CD4-positive, alpha-beta T cell treated with Interleukin-4 for 4 hours (primary cell): ENCODE measurements at places on chromosomes 3 and 15.
A peak's percentile ranks its signal among the peaks of the same experiment; 100 is the strongest.

DNA sequence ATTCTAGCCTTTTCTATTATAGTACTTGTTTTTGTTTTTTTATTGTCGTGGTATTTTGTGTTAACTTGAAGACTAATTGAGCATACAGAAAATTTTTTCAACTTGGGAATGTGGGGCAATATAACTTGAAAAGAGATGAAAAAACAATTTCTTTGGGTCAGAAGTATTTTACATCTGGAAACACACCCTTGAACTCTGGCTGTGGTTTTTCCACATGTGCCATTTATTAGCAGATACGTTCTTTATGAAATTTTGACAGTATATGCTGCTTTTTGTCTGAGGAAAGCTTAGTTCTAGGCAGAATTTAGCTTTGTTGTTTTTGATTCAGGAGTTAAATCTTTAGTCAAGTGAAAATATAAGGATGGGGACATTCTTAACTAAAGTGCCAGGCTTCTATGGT, 44.7 kb downstream of the TCF12 start:
- no peak for DNase-seq

DNA sequence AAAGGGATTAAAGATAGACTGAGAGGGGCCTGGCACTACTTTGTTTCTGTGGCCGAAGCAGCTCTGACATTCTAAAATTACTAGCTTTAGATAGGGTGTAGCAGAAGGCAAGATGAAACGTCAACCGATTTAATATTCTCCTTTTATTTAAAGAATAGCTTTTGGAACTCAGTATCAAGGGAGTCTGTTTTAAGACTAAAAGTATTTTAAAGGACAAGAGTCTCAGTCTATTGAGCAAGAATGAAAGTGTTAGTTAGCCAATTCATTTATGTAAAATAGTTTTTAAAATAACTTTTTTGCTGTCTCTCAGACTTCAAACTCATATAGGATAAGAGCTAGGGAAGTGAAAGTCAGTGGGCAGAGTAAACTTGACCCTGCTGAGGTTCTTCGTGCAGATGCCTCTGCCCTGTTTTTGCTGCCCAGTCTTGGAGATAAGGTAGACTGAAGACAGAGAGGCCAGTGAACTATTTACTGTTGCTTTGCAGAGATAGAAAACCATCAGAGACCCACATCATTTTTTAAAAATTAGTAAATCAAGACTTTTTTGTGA, 1090.9 kb downstream of the ROBO2 start:
- DNase-seq = no peak

GRCh38 chr3:69650066-69650419, 89.2 kb upstream of the MITF start:
- DNase-seq = no peak

GRCh38 chr3:195582947-195583346, 793 bp downstream of the APOD start:
- no peak for DNase-seq

DNA sequence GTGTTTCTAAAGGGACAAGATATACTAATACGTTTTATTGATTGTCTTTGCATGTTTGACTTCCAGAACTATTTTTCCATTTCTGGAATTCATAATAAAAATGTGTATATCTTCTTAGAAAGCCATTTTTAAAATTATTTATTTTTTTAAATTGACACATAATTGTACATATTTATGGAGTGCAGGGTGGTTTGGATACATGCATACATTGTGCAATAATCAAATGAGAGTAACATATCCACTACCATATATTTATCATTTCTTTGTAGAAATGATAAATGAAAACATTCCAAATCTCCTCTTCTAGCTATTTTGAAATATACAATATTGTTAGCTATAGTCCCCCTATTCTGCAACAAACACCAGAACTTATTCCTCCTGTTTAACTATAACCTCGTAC, 156.5 kb upstream of the ABI3BP start:
- no peak for DNase-seq

- peak; percentile 66 for DNase-seq
These were observed 6.0 kb downstream of the GHRL start for GRCh38 chr3:10286596-10287295.

- peak; percentile 31 for DNase-seq
These were observed 55.9 kb downstream of the IFT80 start for GRCh38 chr3:160343132-160343531.

DNA sequence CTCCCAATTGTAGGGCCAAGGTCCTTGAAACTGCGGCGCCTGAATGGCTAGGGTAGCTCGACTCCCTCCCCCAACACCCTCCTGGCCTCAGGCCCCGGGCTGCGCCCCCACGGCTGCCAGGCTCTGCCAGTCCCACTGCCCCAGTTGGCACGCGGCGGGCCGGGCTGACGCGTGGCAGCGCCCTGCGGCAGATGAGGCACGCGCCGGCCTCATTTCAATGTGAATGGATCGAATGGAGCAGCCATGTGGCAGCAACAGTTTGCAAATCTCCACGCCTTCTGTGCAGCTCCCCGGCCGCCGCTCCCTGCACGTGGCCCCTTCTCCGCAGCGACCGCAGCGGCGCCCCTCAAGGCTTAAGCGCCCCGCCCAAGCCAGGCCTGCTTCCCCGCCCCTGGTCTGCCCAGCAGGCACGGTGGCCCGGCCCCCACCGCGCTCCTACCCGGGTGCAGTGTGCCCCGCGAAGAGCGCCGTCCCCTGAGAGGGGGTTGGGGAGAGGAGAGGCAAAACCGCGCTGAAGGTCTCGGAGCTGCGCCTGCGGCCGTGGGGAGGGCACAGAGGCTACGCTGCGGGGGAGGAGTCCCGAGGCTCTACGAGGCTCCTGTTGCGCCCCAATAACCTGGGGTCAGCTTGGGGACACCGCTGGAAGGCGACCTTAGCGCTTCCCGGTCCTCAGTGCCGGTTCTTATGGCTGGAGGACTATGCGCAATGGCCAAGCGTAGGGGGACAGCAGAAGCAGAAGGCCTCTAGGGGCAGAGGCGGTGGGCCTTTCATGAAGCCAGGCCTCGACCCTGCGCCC, 3.1 kb upstream of the DLL4 start:
- DNase-seq = no peak

DNA sequence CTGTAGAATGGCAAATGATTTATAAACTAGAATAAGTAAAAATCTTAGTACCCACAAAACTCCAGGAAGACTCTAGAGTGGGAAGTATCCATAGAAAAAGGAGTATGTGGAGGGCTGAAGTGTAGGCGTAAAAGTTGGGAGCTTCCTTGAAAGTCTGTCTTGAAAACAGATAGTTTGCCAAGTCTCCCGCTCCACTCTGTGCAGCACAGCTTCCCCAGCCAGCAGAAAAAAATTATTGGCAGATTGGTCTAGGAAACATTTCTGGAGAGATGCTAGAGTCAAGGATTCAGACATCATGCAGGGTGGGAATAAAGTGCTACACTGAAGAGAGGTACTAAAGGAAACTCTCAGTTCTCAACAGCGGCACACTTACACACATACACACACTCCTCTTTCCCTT, 53.4 kb upstream of the CD200R1L start:
- DNase-seq = no peak
